Activated CD4-positive, CD25-positive, alpha-beta regulatory T cell (primary cell): ENCODE measurements at places on chromosomes 13 and 19.

DNA sequence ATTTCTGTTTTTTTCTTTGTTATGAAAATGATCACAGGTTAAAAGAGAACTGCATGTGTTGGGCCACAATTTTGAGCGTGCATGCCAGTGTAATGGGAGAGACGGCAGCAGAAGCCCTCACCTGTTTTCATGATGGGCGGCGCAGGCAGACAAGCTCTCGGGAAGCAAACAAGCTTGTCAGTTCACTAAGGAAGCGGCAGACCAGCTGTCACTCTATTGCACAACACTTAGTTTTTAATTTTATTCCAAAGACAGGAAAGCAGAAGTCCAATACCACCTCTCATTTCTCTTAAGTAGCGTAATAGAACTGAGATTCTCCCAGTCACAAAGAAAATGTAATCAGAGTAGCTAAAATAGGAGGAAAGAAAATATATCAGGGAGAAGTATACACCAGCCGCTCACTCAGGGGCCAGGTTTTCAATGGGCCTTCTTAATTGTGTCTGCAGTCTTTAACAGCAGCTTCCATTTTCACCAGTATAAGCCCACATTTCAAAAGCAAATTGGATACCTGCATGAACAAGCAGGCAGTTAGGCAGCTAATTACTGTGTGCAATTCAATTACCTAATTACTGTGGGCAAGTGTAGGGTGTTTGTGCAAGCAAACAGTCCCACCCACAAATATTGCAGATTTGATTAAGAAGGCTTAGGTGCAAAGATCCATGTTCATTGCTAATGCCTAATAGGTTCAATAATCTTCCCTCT is 711.4 kb downstream of the DIAPH3 start:
- DNase-seq, result no peak

GRCh38 chr13:98429977-98430736 is 146.8 kb downstream of the STK24 start:
- no peak for DNase-seq

DNA sequence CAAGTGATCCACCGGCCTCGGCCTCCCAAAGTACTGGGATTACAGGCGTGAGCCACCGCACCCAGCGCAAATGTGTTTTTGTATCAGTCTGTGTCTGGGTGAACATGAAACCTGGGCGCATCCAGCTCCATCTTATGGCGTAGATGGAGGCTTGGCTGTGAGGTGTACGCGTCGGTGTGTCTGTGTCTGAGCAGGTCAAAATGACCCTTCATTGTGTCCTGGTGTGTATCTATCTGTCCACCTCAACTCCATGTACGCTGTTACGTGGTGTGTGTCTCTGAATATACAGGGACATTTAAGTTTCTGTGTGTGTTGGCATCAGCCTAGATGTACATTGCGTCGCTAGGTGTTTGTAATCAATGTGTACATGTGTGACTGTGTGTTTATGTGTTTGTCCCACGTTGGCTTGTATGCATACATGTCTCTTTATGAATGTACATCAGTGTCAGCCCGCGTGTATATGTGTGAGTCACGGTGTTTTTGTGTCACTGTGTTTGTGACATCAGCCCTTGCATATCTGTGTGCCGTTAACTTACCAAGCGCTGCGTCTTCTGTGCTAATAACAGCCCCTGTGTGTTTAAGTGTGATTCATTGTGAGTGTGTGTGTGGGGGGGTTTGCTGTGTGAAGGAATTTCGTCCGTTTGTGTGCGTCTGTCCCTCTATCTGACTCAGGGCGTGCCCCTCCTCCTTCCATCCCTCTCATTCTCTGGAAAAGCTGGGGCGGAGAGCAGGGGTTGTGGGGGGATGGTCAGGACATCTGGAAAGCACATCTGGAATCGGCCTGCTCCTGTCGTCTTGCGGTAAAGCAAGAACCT is 6.4 kb downstream of the AXL start:
- peak; percentile 7 for DNase-seq

GRCh38 chr19:52336117-52336790 is at the start of gene ZNF610:
Gene ZNF610 (plus strand): TSS chr19:52336243. CDS start chr19:52349173, 12,930 bp downstream.
- peak; percentile 78 for DNase-seq

- no peak for DNase-seq
Observed at GRCh38 chr13:112984501-112984900, 15.5 kb downstream of the MCF2L start.
